ENCODE measurements at places on chromosomes 3 and 15.

DNA sequence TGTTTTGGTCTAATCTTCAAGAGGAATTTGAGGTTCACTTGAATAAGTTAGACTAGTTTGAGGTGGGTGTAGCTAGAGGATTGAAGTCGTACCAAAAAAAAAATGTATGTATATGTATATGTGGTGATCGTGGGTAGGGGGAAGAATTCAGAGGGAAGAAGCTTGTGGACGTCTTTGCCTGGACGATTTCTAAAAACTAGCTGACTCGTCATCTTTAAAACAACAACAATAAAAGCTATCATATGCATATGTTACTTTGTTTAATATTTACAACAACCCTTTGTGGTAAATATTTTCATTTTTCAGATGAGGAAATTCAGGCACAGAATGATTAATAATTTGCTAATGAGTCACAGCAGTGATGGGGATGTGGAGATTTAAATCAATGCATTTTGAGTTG is 18.1 kb downstream of the RNF111 start:
- DNase-seq = peak; percentile 25

GRCh38 chr3:152317184-152317583 is 48.5 kb downstream of the MBNL1 start:
- no peak for DNase-seq

DNA sequence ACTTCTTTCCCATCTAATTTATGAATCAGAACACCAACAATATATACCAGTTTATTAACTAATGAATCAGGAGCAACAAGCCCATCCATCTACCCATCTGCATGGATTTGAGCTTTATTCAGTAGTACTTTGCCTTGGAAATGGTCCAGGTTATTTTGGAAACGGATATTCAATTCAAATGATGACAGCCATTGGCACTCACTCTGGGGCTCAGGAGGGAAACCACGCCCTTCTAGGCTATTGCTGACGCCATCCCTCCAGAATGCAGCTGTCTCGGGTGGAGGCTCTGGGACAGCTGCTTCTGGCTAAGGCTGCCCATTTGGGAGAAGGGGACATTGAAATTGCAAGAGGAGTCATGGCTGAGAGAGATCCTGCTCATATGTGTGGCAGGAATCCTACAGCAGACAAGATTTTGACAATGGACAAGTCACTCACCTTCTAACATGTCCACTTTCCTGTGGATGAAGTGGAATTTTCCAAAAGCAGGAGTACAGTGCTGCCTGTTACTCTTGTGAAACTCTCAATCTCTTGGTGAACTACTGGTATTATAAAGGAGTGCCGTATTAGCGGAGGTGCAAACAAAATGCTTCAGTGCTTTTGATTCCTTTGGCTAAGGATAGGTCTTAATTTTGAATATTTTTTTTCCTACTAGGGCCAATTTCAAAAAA is 29.3 kb upstream of the TRAK1 start:
- DNase-seq = peak; percentile 78

- no peak for DNase-seq
These were observed 201.3 kb downstream of the RBMS3 start for GRCh38 chr3:29481969-29482767.

GRCh38 chr3:178637802-178638201 is 101.6 kb downstream of the KCNMB2 start:
- DNase-seq = no peak

GRCh38 chr15:31871166-31871886 is 159.0 kb upstream of the CHRNA7 start:
- DNase-seq = no peak

DNA sequence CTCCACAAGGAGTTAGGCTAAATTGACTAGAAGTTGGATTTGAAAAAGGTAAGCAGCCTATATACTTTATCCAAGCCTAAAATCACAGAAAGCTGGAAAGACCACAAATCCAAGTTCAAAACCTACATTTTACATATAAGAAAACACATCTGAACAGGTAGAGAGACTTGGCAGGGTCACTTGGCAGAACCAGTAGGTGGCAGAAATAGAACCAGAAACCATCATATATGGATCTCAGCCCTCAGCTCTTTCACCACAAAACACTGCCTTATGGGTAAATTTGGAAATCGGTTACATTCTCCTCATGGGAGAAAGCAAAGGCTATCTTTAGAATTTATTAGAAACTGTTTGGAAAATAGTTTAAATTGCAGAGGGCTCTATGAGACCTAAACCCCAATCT is 44.2 kb downstream of the MKRN2 start:
- DNase-seq = peak; percentile 15

- DNase-seq = no peak
These were observed 619.0 kb upstream of the GOLIM4 start for GRCh38 chr3:168714609-168715240.

DNA sequence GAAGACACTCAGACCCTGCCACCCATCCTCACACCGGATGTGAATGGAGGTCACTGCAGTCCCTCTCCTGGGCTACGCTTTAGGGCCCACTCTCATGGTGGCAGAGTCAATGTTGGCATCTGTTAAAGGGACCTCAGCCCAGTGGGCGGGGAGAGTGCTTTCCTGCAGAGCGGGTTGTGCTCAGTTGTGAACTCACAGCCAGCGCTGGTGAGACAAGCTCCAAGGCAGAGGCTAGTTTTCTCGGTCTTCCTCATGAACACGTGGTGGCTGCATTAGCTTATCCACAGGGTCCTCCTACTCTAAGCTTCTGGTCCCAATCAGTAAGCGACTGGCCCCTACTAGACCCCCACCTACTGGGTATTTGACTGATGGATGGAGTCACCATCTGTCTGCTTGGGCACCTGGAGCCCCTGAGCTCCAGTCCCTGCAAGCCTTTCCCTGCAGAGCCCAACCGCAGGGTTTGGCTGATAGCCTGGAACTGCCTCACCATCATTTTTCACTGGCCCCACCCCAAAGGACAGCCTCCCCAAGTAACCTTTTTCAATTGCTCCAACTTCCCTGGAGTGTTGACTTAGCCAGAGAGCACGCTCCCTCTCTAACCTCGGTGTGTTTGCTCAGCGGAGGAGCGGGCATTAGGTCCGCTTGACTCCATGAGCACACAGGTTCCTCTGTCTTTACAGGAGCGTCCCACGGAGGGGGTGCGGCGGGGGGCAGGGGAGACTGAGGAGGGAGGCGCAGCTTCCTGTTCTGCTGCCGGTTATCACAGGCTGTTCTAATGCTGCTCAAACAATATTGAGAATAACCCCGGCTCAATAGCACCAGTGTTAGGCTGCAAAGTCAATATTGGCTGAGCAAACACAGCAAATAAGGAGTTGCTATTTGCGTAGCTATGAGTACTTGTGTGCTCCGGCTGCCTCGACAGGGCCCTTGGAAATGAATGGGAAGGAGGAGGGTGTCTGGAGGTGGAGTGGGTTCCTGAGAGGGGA is 141.7 kb downstream of the RPLP1 start:
- peak; percentile 80 for DNase-seq

DNA sequence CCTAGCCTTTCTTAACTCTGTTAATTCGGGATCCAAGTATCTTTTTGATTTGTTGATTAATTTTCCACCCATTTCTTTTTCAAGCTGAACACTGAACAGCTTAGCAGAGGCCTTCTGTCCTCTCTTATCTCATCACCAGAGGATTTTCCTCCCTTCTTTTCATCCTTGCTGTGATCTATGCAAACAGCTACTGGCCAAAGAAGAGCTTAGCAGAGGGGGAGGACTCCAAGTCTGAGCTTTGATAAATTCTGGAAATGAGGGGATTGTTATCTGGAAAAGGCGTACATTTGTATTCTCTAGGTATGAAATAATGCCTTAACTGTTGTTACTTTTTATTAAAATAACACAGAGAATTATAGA is 13.4 kb downstream of the DZIP3 start:
- DNase-seq = no peak

- peak; percentile 95 for DNase-seq
These were observed 127.6 kb upstream of the LMOD3 start for GRCh38 chr3:69250014-69250413.

DNA sequence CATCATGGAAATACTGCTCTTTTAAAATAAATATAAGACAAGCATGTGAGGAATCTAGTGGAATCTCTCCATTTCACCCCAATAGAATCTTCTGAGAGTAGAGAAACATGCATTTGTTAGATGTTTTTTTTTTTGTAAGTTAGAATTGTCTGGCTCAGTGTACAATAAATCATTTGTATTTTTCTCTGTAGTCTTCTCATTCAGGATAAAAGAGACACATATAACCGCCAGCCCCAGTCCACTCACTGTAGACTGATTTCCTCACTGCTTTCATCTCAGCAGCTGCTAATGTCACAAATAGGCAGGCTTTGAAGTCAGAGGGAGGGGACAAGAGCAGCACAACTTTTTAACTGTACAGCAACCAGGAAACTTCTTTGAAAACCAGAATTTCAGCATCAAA is 140.2 kb upstream of the RBMS3 start:
- no peak for DNase-seq

Data from renal cortical epithelial cell (primary cell).